ENCODE measurements at places on chromosomes 13 and 19.

GRCh38 chr19:41441321-41441945, 1.5 kb upstream of the ERICH4 start:
- no peak overlapping the region for H3K27ac ChIP-seq
- peaks cover 4% of the 10 kb centered on the region for H3K36me3 ChIP-seq
- DNase-seq, result no peak
- peaks cover 5% of the 10 kb centered on the region for H3K4me1 ChIP-seq

DNA sequence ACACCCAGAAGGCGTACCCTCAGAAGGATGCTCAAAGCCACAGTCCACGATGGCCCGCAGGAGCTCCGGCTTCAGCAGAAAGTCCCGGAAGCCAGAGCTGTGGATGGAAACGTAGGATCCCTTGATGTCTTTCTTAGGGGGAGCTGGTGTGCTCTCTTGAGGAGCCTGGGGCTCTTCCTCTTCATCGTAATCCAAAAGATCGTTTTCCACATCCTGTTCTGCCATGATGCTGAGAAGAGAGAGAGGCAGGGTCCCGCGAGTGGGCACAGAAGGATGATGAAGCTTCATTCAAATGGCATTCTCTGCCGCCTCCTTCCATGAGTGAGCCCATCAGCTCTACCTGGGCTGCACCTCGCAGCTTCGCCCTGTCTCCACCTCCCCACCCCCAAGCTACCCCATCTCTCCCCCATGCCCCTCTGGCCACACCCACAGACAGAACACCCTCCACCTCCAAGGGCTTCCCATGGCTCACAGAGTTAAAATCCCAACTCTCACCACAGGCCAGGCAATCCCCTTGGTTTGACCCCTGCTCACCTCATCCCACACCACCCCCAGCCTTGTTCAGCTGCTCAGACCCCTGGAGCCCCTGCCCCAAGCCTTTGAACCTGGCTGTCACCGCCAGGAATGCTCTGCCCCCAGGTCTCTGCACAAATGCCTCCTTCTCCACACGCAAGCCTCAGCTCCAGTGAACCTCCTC, 6.0 kb downstream of the DDX39A start:
- no peak for DNase-seq
- peaks cover 28% of the 10 kb centered on the region for H3K36me3 ChIP-seq
- H3K4me3 ChIP-seq, result peak overlapping the region; percentile 50
- H3K27me3 ChIP-seq, result no peaks in the 10 kb centered on the region

DNA sequence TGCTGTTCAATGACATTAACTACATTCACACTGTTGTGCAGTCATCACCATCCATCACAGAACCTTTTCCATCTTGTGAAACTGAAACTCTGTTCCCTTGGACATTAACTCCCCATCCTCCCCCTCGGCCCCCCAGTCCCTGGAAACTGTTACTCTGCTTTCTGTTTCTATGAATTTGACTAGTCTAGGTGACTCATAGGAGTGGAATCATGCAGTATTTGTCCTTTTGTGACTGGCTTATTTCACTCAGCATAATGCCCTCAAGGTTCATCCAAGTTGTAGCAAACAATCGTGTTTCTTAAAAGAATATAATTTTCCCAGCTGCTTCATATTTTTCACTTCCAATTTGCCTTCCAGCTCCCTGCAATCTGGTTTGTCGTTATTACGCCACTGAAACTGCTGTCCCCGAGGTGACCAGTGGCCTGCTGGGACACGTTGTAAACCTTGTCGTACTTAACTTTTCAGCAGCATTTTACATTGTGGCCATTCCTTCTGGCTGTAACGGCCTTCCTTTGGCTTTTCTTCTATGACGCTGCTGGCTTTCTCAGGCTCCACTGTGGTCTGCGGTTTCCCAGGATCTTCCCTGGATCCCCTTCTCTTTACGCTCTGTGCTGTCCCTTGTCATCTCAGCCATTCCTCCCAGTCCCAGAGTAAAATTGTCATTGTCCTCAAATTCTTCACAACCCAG, 74.0 kb downstream of the DHRS12 start:
- H3K36me3 ChIP-seq, result peaks cover 2% of the 10 kb centered on the region
- no peak for DNase-seq
- no peak overlapping the region for H3K4me3 ChIP-seq

DNA sequence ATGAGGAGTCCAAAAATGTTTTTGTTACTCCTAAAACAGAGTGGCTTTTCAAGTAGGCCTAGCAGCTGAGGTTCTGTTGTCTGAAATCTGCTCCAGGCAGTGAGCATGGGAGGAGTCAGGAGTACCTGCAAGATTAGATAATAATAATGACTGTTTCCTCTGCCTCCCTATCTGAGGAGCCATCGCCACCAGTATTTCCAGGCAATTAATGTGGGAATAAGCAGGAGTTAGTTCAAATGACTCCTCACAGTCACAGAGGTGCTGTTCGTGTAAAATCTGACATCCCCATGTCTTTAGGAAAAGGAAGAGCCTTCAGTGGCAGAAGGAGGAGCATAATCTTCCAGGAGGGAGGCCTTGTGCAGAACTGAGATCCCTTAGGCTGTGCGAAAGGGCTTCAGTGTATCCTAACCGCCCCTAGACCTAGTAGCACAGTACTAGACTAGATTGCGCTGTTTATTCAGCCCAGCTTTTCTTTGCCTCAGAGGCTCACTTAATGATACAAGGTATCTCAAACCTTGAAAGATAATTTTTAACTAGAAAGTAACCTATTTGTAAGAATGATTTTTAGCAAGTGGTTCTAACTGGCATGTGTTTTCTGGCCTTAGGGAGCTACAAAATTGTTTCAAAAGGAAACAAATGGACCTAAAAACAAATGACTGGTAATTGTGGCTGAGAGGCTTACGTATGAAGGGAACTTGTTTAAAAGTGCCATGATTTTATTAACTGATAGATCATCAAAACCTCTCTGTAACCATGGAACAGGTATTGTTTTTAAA, 49.0 kb downstream of the FREM2 start:
- peak overlapping the region; percentile 93 for H3K27ac ChIP-seq
- no peak overlapping the region for H3K4me3 ChIP-seq
- H3K4me1 ChIP-seq, result peaks cover 51% of the 10 kb centered on the region

DNA sequence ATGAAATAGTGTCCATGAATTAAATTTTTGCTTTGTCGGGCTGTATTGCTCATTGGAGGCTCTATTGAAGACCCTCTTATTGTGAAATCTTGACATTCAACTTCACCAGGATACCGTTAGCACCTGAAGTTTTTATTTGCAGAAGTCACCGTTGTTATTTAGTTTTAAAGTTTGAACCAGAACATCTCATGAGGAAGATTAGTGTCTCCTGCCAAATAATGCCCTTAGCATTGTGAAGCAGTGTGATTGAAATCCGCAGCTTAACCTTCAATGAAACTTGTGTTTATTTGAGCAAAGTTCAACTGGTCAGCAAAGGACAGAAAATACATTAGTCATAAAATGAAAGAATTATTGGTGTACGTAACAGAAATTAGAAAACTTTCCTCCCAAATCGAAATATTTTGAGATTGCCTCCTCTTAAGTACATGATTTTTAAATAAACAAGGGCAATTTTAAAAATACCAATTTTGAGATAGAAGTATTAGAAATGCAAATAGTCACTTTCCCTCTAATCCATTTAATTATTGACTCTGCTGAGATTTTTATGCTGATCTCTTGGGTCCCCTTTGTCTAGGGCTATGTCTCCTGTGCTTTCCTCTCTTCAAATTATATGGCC, 84.4 kb downstream of the WDFY2 start:
- no peak for DNase-seq
- peaks cover 17% of the 10 kb centered on the region for H3K4me1 ChIP-seq
- no peak overlapping the region for H3K4me3 ChIP-seq
- peaks cover 17% of the 10 kb centered on the region for H3K36me3 ChIP-seq
- H3K27me3 ChIP-seq, result no peaks in the 10 kb centered on the region
- H3K27ac ChIP-seq, result no peak overlapping the region

DNA sequence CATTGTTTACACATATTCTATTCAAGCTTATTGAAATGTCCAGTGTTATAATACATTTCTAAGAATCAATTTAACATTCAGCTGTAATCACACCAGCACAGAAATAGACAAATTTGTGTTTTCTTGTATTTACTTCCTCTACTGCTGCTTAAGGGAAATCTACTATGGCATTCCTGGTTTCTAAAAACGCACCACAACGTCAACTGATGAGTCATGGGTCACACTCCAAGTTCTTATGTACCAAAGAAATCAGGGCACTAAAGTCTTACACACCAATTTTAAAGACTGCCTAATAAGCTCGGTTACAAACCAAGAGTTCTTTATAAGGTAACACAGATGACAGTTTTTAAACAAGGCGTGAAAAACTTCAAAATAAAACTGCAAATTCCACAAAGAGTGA, 13.2 kb downstream of the LNX2 start:
- H3K27ac ChIP-seq, result peak overlapping the region; percentile 3
- H3K36me3 ChIP-seq, result peaks cover 4% of the 10 kb centered on the region
- peaks cover 41% of the 10 kb centered on the region for H3K4me1 ChIP-seq
- DNase-seq, result no peak

DNA sequence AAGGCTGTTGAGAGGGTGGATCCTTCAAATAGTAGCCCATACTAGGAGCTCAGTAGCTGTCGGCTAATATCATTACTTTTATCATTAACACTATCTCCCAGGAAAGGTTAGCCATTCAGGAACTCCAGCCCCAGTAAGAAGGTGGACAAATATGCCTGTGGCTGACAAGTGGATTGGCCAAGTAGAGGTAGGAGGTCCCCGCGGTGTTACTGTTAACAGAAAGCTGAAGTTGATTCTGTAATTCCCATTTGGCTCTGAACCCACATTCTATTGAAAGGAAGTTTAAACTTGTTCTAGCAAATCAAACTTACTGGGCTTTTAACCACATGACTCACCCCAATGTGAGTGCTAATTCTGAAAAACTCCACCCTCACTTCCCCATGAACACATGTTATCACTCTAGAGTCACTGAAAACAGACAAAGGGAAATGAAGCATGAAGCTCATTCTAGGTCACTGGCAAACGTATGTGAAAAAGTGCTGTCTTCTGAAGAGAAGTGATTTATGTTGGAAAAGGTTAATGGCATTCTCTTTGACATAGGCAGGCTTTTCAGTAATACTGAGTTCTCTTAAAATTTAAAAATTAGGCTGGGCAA, 273.5 kb downstream of the FGF14 start:
- H3K4me3 ChIP-seq, result no peak overlapping the region
- DNase-seq, result no peak
- no peak overlapping the region for H3K27ac ChIP-seq
- H3K27me3 ChIP-seq, result peaks cover 24% of the 10 kb centered on the region
- H3K36me3 ChIP-seq, result no peaks in the 10 kb centered on the region

- no peak overlapping the region for H3K4me3 ChIP-seq
- no peak for DNase-seq
- no peaks in the 10 kb centered on the region for H3K36me3 ChIP-seq
- H3K4me1 ChIP-seq, result peaks cover 14% of the 10 kb centered on the region
- no peaks in the 10 kb centered on the region for H3K27me3 ChIP-seq
Measured at GRCh38 chr13:62320129-62321108, 904.8 kb upstream of the PCDH20 start.

- H3K36me3 ChIP-seq, result no peaks in the 10 kb centered on the region
- H3K4me1 ChIP-seq, result peaks cover 14% of the 10 kb centered on the region
- no peaks in the 10 kb centered on the region for H3K27me3 ChIP-seq
- no peak overlapping the region for H3K27ac ChIP-seq
- DNase-seq, result no peak
Measured at GRCh38 chr13:101552286-101552685, 99.8 kb downstream of the ITGBL1 start.

DNA sequence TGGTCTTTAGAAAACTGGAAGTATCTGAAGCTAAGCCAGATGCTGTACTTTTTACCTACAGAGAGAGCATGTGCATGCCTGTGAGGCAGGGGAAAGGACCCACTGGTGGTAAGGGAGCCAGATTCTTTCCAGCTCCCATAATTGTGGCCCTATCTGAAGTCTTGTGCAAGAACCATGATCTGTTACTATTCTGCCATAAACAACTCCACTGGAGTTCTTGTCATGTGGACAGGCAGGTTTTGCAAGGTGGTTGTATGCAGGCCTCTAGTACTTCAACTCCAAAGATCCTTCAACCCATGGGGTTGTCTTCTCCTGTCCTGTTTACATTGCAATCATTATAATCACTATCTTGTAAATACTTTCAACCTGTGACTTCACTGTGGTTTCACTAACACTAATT, 14.1 kb downstream of the PROSER1 start:
- peaks cover 30% of the 10 kb centered on the region for H3K36me3 ChIP-seq
- peak overlapping the region; percentile 76 for H3K27ac ChIP-seq
- H3K4me1 ChIP-seq, result peaks cover 17% of the 10 kb centered on the region

DNA sequence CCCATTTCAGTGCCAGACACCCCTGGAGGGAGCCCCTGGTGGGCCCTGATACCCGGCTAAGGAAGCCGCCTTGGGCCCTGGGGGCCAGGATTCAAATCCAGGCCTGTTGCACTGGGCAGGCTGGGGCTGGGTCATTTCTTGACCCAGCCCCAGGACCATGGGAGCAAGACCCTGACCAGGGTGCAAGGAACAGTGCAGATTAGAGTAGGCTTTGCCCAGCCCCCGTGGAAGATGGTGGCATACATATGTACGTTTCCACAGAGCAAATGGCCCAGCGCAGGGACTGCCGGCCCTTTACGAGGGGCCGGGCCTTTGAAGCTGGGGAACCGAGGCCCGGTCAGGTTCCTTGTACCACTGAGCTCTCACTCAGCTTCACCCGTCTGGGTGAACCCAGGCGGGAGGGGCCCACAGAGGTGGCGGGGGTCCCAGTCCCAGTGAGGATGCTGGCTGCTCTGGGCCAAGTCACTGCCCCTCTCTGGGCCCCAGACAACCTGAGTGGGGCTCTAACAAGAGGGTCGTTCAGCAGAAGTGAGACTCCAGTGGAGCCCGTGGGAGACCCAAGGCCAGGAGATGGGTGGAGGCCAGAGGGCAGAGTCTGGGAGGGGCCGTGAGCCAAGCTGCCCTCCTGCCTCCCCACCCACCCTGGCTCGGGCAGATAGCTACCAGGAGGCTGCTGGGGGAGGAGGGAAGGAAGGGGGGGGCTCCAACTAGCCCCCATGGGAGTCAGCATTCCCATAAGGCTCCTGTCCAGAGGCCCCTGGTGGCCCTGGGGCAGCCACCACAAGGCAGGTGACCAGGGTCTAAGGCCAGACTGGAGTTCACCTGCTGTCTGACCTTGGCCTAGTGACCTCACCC, 2.7 kb downstream of the MKNK2 start:
- H3K4me3 ChIP-seq, result peak overlapping the region; percentile 80
- no peak for DNase-seq
- no peaks in the 10 kb centered on the region for H3K36me3 ChIP-seq
- H3K27ac ChIP-seq, result no peak overlapping the region
- peaks cover 14% of the 10 kb centered on the region for H3K4me1 ChIP-seq

- no peaks in the 10 kb centered on the region for H3K36me3 ChIP-seq
- no peaks in the 10 kb centered on the region for H3K27me3 ChIP-seq
- no peak overlapping the region for H3K27ac ChIP-seq
Measured at GRCh38 chr13:55439450-55439849, 1701.3 kb upstream of the PRR20A start.

GRCh38 chr19:37227996-37228395, 10.0 kb downstream of the ZNF383 start:
- peaks cover 52% of the 10 kb centered on the region for H3K36me3 ChIP-seq
- no peaks in the 10 kb centered on the region for H3K27me3 ChIP-seq
- H3K4me1 ChIP-seq, result no peaks in the 10 kb centered on the region

- no peak overlapping the region for H3K4me3 ChIP-seq
- no peak for DNase-seq
- no peaks in the 10 kb centered on the region for H3K36me3 ChIP-seq
- no peaks in the 10 kb centered on the region for H3K27me3 ChIP-seq
- H3K4me1 ChIP-seq, result peaks cover 18% of the 10 kb centered on the region
Measured at GRCh38 chr13:106036870-106037269, 498.6 kb downstream of the EFNB2 start.
